ENCODE measurements at places on chromosomes 13 and 19.

- DNase-seq = no peak
Observed at GRCh38 chr13:110209950-110210603, 96.9 kb downstream of the COL4A1 start.

- DNase-seq = no peak
Observed at GRCh38 chr13:98228661-98229341, 51.7 kb upstream of the RNF113B start.

- DNase-seq = no peak
Observed at GRCh38 chr19:46813839-46814358, 25.5 kb upstream of the SLC1A5 start.

DNA sequence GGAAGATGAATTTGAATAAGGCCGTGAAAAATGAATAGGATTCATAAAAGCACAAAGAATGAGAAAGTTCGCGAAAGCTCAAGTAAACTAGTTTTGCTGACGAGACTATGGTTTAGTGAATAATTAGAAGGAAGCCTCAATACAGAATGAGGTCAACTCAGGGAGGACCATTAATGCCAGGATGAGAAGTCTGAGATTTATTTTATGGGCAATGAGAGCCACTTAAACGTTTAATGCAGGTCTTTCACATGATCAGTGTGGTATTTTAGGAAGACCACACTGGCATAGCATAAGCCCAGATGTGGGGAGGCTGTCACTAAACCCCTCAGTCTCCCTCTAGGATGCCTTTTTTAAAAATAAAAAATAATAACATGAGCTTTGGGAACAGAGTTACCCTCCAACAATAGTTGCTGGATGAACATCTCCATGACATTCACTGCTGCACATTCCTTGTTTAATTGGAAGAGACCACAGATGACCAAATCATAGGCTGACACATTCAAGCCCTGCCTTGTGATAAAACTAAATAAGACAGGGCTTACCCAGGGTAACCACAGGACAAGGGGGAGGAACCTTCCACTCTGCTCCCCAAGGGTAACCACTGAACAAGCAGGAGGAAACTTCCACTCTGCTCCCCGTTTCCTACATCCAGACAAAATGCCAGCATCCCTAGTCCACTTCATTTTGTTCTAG lies 43.6 kb upstream of the LSM14A start:
- no peak for DNase-seq

DNA sequence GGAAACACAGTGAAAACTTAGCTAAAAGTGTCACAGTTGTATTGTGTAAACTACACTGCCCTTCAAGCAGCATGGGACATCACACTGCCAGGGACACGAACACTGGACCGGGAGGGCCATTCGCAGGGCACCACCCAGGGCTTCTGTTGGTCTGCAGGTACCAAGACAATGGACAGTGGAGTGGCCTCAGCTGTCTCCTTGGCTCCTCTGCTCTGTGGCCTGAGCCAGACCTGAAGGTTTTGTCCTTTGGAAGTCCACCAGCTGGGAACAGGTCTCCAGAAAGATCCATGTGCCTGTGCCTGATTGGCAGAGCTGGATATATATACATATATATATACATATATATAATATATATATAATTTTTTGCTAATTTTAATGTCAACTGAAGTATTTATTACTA lies 149.8 kb downstream of the ZNF536 start:
- no peak for DNase-seq

GRCh38 chr19:40807147-40808020 lies 8.4 kb downstream of the EGLN2 start:
- DNase-seq = no peak

DNA sequence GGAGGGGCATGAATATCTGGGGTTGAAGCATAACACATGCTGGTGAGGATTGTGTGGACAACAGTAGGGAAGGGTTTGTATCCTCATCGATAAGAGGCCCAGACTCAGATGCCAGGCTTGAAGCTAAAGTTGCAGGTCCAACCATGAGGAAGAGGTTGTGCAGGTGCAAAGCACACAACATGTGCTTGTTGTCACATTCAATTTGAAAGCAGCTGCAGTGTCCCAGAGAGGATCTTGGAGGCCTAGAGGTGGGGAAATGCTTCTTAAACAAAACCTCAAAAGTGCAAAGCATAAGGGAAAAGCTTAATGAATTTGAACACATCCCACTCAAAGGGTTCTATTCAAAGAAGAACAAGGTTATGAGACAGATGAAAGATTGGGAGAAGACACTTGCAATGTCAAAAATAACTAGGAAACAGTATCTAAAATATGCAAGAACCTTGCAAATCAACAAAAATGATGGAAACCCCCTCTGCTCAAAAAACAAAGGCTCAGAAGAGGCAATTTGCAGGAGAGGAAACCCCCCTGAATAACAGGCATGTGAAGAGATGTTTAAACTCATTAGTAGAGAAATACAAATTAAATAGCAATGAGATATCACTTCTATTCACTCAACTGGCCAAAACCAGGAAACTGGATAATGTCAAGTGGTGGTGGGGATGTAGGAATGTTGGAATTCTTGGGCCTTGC lies 187.1 kb downstream of the KATNAL1 start:
- DNase-seq = peak; percentile 24

- DNase-seq = no peak
Observed at GRCh38 chr13:45690636-45691035, 11.5 kb upstream of the CBY2 start.

- no peak for DNase-seq
Observed at GRCh38 chr19:42528354-42529247, at the start of gene CEACAM1. Gene CEACAM1, minus strand, starts transcription at chr19:42528481. Its CDS starts 107 bp downstream, at chr19:42528374.

DNA sequence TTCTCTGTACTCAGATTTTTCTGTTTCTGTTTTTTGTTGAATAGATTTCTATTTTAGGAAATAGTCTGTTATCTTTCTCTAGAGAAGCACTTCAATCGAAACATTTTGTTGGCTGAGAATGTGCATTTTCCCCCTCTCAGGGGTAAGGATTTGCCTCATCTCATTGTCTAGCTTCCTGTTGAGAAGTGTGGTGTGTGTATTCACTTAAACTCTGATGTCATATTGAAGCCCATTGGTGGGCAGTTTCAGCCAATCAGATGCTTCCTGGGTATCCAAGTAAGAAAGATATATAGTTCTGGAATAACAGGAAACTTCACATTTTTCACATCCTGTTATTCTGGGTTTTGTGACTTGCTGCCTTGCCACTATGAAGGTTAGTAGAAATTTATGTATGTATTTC lies 87.6 kb downstream of the ARHGEF7 start:
- DNase-seq = peak; percentile 81

- no peak for DNase-seq
Observed at GRCh38 chr13:23615395-23616081, 45.3 kb downstream of the TNFRSF19 start.

DNA sequence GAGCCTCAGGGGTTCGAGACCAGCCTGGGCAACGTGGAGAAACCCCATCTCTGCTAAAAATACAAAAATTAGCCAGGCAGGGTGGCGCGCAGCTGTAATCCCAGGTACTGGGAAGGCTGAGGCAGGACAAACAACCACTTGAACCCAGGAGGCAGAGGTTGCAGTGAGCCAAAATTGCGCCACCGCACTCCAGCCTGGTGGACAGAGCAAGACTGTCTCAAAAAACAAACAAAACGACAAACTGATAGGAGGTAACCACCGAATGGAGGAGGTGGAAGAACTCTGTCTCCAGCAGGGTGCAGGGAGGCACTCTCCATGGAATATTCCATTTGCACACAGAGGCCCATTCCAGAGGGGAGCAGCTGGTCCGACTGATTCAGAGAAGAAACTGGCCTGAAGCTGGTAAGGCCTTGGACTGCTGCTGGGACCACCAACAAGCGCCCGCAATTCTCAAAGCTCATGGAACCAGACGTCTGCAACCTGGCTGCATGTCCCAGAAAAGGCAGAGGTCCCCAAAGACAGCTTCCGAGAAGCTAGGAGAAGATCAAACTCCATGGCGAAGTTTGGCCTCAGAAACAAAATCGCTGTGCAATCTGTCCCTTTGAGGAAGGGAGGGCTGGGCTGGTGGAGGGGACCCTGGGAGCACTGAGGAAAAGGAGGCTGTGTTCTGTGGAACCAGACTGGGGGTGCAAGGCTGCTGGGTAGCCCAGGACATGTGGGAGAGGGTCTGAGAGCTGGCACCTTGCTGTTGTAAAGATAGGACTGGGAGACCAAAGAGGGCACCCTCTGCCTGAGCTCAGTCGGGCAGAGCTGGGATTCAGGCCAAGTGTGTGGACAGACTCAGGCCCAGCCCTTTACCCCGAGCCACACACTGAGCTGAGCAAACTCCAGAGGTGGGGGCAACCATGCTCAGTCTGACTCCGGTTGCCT lies 35.2 kb downstream of the SLC25A42 start:
- no peak for DNase-seq

DNA sequence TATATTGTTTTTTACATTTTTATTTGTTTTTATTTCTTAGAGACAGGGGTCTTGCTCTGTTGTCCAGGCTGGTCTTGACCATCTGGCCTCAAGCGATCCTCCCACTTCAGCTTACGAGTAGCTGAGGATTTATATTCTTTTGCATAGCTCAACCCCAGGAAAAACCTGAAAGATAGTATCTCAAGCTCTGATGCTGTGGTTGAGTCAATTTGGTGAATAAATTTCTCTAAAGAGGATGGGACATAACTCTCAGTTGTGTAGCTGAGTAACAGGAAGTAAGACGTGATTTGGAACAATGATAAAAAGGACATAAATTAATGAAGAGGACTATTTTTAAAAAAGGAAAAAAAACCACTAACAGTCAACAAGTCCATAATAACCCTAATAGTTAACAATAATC lies 79.8 kb upstream of the TNFSF11 start:
- DNase-seq = no peak

DNA sequence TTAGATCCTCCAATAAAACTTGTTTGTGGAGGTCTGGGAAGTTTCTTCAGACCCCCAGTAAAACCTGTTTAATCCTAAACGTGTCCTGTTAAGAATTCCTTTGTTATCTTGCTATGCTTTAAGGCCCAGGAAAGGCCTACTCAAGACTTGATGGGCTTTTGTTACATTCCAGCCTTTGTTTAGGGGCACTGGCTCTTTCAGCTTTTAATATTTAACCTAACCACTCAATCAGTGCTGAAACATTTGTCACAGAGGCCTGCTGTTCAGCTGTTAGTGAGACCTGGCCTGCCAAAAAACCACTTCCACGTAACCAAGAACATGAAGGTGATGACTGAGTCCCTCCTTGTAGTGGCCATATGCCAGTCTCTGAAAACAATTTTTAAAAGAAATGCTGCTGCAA lies 41.7 kb downstream of the PCDH17 start:
- DNase-seq = no peak

DNA sequence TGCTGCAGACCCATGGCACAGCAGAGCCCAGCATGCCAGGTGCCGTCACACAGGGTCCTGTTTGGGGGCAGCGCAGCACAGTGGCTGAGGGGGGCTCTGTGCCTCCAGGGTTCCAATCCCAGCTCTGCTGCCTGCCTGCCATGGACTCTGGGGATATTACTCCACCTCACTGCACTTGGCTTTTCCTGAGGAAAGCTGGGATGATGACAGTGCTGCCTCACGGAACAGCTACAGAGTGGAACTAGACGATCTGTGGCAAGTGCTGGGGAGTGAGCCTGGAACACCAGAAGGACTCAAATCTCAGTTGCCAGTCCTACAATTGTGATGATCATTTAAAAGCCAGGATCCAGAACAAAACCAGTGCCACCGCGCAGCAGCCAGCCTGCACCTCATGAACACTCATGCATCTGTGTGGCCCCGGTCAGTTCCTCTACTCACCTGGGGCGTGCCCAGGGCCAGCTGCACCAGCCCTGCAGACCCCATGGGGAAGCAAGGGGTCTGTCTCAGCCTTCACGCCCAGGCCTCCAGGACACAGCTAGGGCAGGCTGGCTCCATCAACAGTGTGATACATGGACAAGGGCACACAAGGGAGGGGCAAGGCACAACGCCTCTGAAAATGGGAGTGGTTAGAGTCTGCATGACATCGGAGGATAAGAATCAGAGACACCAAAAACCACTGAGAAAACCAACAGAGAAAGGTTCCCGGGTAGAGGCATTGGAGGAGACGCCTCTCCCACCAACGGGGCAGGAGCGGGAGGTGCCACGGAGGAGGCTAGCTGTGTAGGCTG lies 55.2 kb downstream of the ATP7B start:
- DNase-seq = no peak

- DNase-seq = peak; percentile 73
Observed at GRCh38 chr19:15297416-15298224, 34.7 kb downstream of the BRD4 start.

- DNase-seq = no peak
Observed at GRCh38 chr13:29761160-29761559, 89.3 kb downstream of the UBL3 start.

- DNase-seq = peak; percentile 65
Observed at GRCh38 chr19:41882568-41883462, at the start of gene ARHGEF1. Gene ARHGEF1, plus strand, starts transcription at chr19:41883184. Its CDS starts 4,899 bp downstream, at chr19:41888083.

GRCh38 chr19:29672933-29673336 lies 7.7 kb downstream of the PLEKHF1 start:
- DNase-seq = no peak
